Activated naive CD8-positive, alpha-beta T cell treated with anti-CD3 and anti-CD28 coated beads, Interleukin-2, amount 50 U/mL, for 16 hours (primary cell): ENCODE measurements at places on chromosomes 3 and 15.

- no peak for DNase-seq
These were observed 802.0 kb downstream of the TBL1XR1 start for GRCh38 chr3:176395240-176395639.

DNA sequence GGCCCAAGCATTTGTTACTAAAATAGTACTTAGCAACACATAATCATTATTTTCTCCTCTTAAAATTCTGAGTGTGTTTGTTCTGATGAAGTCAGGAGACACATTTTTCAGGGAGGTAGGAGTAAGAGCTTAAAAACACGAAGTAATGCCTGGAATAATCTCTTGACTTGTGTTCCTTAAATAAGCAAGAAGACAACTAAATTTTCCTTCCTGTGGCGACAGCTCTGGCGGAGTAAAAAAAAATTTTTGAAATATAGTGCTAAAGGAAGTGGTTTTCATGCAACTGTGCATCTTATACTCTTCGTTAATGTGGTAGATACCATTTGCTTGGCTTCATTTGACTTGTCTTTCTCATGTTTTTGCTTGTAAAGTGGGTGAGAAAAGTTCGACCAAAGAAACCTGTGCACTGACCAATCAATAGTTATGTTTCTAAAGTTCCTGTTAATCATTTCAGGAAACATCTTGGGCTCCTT is 11.1 kb upstream of the MBNL1 start:
- DNase-seq, result no peak

GRCh38 chr15:57251941-57252340 is 124.4 kb upstream of the CGNL1 start:
- DNase-seq, result no peak

- DNase-seq, result no peak
These were observed 25.7 kb downstream of the KLF13 start for GRCh38 chr15:31352339-31352751.

- DNase-seq, result no peak
These were observed 61.9 kb downstream of the CGGBP1 start for GRCh38 chr3:87996882-87997281.

- DNase-seq, result no peak
These were observed 508.8 kb downstream of the LPP start for GRCh38 chr3:188662795-188663194.

DNA sequence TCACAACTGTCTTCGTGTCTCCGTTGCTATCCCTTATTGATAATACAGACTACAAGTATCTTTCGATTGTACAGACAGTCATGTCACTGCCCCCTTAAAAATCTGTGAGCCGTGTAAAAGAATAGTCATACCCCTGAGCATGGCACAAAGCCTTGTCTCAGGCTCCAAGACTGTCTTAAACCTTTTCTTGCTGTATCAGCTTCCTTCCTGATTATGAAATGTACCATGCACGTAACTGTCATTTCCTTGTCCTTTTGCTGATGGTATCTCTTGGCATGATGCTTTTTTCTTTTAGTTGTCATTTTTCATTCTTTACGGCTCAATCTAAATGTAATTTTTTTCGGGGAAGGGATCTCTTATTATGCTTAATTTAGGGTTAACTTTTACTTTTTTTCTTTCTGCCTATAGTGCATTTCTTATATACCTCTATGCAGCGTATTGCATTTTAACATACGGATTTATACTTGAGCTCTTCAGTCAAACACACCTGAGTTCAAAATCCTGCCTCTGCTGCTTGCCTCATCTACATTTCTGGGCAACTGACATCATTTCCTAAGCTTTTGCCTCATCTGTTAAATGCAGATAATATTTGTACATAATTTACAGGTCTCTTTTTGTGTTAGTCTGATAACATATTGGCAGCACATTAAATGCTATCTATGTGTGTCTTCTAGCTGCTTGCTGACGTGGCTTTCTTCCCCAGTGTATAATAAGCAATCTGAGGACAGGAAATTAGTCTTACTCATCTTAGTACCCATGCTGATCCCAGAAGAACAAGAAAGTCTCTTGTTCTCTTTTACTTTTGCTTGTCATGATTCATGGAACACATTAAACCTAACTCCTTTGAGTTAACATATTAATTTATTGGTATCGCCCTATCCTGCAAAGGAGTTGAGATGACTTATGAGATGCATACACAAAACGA is 57.3 kb downstream of the ROBO2 start:
- DNase-seq, result no peak

DNA sequence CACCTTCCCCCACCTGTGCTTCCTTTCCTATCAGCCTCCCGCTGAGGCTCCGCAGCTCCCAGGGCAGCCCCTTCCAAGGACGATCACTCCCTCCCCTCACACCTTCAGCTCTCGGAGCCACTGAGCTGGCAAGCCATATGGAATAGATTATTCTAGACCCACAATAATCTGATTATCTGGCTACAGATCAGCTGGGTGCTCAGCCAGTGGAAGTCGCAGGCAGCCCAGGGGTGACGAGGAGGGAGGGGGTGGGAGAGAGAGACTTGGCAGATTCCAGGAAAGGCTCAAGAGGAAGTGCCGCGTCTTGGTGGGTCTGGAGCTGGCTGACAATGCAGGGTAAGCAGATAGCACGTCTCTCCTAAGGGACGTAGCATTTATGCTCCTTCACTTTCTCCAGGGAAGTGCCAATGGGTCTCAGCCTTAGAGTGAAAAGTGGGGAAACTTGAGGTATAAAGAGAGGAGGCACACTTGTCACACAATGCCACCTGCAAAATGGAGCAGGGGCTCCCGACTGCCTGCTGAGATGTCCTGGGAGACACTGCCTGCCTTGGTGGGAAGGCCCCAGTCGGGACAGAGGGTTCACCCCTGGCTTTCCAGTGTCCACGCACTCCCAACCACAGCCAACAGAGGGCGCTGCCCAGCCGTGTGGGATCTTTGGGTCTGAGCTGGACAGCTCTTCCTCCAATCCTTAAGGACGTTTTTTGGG is 9.4 kb upstream of the MESP1 start:
- DNase-seq, result peak; percentile 19

DNA sequence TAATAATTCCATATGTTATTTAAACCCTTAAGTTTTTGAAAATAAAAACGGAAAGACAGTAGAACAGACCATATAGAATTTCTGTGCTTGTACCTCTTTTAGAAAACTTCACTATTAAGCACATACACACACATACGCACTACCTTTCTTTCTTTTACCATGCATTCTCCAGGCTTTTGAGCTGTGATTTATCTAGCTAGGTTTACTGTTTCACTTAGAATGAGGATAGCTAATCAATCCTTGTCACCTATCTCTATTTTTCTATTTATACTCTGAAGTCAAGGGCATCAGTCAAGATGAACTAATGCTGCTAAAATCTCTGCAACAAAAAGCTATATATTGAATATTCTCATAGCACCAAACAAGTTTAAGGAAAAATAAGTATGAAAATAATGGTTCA is 43.2 kb downstream of the GOLIM4 start:
- no peak for DNase-seq

GRCh38 chr3:41103200-41103599 is 96.1 kb upstream of the CTNNB1 start:
- no peak for DNase-seq

DNA sequence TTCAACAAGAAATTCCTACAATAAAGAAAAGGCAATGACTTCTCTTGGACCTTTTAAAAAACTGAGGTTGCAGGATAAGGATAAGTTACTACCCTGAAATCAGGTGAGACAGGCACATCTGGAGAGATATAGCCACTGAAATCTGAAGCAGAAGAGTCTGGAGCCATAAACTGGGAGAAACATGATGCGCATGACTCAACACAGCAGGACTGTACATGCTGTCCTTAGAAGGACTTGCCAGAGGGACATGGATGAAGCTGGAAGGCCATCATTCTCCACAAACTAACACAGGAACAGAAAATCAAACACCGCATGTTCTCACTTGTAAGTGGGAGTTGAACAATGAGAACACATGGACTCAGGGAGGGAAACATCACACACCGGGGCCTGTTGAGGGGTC is 1020.2 kb downstream of the AGBL1 start:
- DNase-seq, result no peak

DNA sequence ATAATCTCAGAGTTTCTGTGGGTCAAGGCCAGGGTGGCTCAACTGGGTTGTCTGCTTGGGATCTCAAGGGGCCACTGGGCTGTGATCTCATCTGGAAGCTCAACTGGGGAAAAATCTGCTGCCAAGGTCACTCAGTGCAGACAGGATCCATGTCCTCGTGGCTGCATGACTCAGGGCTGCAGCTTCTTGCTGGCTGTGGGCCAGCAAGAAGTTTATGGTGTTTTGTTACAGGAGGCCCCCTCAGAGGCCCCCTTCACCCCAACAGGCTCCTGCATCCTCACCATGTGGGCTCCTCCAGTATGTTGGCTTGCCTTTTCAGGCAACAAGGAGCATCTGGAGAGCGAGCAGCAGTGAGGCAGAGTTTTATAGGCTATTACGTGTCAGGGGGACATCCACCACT is 14.6 kb downstream of the OCA2 start:
- DNase-seq, result no peak

DNA sequence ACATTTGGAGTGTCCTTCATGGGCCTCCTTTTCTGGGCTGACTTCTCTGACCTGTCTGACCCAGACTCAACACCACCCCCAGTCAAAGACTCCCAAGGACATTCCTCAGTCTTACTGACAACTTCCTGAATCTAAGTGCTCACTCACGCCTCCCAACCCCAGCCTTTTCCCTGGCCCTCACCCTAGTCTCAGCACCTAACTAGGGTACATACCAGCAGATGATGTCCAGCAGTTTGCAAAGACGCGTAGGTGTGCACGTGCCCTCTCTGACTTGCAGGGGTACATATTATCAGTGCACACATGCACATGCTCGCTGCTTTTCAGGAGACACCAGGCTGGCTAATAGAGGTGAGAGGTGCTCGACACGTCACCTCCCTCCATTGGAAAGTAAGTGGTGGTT is 38.7 kb upstream of the SLCO2A1 start:
- DNase-seq, result no peak

- DNase-seq, result no peak
These were observed 42.8 kb upstream of the ARHGEF3 start for GRCh38 chr3:56844536-56844935.

DNA sequence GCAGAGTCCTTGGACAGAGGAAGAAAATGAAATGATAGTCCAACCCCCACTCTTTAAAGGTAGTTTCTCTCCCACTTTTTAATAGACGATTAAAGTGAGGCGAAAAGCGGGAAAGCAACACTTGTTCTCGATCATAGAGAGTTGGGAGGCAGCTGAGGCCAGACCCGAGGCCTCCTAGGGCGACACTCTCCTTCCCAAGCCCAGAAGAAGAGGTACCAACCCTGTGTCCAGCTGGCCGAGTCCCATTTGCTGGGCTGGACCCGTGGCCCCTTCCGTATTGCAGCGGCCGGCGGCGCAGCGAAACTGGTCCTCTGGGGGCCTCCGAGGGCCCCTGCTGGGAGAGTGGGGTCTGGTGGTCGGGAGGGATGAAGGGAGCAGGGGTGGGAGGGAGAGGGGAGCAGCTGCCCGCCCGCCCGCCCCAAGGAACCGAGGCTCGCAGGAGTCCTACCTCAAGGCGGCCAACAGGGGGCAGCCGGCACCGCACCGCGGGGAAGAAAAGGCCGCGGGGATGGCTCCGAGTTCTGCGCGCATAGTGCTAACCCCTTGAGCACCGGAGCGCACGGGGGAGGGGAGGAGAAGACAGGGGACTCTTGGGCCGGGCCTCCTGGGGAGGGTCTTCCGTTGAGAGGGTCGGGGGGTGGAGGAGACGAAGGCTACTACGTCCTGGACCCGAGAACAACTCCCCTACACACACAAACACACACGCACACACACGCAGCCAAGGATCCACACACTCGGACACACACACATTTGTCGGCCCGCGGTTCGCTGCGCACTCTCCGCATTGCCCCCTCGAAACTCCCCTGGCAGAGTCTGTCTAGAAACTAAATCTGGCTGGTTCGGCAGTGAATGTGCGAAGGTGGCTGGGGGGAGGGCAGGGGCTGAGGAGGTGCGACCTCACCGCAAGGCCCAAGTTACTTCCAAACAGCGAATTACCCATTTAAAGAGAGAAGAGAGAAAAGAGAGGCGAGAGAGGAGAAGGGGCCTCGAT is 2.0 kb downstream of the WNT5A start:
- DNase-seq, result no peak

GRCh38 chr15:39468331-39468730 is 112.5 kb upstream of the THBS1 start:
- no peak for DNase-seq

- DNase-seq, result no peak
These were observed 449.0 kb downstream of the NAALADL2 start for GRCh38 chr3:175308097-175308496.

DNA sequence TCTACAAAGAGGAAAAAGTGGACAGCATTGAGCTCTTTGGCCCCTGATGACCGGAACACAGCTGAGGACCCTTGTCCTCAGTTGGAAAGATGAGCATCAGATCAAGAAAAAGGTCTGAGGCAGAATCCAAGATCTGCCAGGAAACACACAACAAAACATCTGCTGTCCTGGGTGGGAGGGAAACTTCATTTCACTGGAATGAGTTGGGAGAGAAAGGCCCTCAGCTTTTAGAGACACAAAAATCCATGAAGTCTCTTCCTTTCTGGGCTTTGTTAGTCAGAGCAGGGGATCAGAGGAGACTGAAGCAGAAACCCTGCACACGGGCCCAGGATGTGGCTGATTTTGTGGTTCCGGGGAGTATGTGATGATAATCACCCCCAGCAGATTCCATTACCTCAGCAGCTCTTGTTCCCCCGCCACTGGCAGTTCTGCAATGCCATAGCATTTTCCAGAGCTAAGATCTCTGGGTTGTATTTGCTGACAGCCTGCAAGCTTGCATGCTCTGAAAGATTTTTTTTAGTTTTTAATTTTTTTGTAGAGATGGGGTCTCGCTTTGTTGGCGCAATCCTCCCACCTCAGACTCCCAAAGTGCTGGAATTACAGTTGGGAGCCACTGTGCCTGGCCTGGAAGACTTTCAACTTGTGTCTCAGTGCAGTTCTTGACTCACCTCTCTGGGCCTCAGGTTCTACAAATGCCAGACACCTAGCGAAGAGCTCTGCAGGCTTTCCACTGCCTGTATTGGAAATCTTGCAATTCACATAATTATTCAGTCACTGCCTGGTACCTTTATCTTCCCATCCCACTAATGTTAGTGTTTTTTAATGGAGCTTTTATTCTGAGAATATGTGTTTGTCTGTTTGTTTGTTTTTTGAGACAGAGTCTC is 5.8 kb upstream of the TATDN2 start:
- DNase-seq, result peak; percentile 60

DNA sequence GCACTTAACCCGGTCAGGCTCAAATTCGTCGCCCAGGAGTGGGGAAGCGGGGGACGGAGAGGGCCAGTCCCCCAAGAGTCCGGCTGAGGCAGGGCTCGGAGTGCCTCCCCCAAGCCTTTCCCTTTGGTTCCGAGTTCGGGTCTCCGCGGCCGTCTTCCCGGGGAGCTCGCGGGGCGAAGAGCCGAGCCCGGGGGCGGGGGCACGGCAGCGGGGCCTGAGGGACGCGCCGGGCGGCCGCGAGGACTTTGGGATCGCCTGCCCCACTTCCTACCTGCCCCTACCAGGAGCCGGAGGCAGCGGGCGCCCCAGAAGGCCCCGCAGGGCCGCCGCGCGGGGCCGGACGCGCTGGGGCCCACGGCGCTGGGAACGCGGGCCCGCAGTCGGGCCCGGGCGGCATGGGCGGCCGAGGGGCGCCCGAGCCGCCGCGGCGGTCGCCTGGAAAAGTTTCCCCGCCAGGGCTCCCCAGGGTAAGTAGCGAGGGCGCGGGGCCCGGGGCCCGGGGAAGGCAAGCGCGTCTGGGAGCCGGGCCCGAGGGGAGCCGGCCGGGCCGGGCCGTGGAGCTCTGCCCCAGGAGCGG is 2.8 kb downstream of the FURIN start:
- DNase-seq, result no peak
